ENCODE measurements at places on chromosomes 7 and 10.

DNA sequence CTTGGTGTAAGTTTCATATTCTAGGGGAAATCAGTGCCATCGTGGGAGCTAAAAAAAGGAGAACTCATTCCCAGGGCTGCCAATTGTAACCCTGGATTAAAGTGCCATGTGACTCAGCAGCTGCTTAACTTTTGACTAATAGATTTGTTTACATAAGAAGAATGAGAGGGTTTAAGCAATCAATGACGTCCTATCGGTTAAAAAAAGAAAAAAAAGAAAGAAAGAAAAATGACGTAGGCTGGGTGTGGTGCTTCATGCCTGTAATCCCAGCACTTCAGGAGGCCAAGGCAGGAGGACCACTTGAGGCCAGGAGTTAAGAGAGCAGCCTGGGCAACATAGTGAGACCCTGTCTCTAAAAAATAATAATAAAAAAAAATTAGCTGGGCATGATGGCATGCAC, 116.2 kb upstream of the AFAP1L2 start:
- DNase-seq = no peak

DNA sequence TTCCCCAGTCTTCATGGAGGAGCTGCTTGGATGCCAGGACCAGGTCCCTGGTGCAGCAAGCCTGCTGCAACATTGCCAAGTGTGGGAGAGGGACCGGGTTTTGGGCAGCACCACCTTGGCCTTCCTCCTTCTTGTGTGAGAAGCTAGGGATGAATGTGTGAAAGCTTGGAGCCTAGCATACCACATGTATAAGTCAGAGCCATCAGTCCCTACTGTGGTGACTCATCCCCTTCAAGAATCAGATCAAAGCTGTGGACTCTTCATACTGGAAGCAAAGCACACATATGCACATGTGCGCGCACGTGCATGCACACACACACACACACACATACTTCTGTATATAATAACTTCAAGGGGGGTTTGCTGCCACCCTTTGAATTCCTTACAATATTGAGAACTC, 527.8 kb downstream of the LRMDA start:
- no peak for DNase-seq

GRCh38 chr10:17597386-17597785, 19.8 kb downstream of the HACD1 start:
- no peak for DNase-seq

DNA sequence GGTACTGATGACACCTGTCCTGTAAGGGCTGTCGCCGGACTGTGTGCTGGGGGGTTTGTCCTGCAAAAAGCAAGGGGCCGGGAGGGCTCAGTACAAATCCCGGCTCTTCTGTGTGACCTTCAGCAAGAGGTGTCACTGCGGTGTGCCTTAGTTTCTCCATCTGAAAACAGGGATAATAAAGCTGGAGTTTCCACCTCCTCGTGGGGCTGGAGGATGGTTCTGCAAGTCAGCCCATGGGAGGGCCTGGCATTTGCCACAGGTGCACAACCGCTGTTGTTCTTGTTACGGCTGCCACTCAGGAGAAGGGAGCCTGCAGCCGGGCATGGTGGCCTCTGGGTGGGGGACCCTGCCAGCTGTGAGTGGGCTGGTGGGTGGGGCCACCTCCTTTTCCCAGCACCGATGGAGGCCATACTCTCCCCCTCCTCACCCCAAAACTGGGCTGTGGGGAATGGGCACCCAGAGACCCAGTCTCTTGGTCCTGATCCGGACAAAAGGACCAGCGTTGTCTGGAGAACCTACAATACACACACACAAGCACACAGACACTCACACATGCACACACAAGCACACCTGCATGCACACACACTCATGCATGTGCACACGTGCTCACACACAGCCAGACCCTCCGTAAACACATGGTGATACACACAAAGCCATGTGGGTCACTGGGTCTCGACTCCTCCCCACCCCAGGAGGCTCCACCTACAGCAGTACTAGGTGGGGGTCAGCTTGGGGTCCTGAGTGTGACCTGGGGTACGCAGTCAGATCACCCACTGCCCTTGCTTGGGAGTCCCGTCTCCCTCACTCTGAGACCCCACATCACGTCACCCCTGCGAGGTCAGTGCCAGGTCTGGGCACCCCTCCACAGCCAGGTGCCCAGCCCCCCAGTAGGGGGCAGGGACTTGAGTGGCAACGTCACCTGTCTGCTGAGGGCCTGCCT, 34.1 kb downstream of the ELFN1 start:
- DNase-seq = no peak

GRCh38 chr10:133537546-133538545, 10.7 kb downstream of the CYP2E1 start:
- no peak for DNase-seq

DNA sequence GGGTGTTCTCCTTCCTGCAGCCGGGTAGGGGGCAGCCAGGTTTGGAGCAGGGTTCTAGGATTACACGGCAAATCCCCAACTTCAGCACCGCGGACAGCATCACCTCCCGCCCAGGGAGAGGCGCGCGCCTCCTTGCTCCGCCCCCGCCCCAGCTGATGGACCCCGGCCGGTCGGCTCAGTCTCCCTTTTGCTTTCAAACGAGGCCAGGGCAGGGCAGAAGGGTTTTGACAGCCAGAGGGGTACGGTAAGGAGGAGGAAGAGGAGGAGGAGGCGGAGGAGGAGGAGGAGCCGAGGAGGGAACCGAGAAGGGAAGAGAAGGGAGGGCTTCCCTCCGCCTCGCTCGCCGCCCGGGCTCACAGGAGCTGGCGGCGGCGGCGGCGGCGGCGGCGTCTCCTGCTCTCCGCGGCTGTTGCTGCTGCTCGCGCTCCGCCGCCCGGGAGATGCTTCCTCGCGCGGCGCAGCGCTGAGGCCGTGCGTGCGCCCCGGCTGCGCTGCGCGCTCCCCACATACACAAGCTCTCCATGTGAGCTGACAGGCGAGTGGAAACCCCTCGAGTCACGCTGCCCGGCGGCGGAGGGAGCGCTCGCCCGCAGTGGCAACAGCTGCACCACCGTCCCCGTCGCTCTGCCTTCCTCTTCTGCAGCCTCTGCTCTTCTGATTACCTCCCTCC, 615 bp upstream of the CNTNAP2 start:
- no peak for DNase-seq

GRCh38 chr7:3069771-3070449, 26.2 kb upstream of the CARD11 start:
- DNase-seq = peak; percentile 22

GRCh38 chr7:36311539-36311938, 78.1 kb upstream of the ANLN start:
- no peak for DNase-seq

DNA sequence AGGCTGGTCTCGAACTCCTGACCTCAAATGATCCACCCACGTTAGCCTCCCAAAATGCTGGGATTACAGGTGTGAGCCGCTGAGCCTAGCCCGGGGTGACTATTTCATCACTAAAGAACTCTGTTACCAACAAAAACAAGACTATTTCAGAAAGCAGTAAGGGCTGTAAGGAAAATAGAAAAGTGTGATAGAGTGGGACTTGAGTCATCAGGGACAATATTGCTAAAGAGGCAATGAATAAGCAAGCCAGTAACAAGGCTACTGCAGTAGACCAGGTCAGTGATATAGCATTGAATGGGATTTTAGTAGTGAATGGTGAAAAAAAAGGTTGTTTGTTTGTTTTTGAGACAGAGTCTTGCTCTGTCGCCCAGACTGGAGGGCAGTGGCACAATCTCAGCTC, 51.7 kb downstream of the SVOPL start:
- DNase-seq = no peak

GRCh38 chr7:19275000-19275399, 129.8 kb upstream of the FERD3L start:
- no peak for DNase-seq

DNA sequence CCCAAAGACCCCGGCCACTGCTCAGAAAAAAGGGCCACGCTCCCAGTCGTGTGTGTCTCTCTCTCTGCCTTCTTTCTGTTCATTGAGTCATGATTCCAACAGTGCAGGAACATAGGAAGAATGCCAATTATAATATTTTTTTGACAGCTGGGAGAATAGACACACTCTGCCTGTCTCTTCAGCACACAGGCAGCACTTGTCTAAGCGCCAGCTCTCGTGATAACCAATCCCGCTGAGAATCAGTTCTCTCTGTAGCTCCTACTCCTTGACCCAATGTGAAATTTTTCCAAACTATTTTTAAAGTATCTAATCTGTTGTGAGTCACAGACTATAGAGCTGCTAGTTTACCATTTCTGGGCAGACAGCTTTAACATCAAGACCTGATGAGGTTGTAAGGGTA, 145.7 kb upstream of the RHEB start:
- DNase-seq = no peak

- DNase-seq = peak; percentile 14
Observed at GRCh38 chr7:5776894-5777660, 4.4 kb downstream of the RNF216 start.

GRCh38 chr7:45108863-45109262, 2.6 kb downstream of the TBRG4 start:
- no peak for DNase-seq

GRCh38 chr10:70656489-70656888, 15.8 kb upstream of the ADAMTS14 start:
- DNase-seq = no peak

DNA sequence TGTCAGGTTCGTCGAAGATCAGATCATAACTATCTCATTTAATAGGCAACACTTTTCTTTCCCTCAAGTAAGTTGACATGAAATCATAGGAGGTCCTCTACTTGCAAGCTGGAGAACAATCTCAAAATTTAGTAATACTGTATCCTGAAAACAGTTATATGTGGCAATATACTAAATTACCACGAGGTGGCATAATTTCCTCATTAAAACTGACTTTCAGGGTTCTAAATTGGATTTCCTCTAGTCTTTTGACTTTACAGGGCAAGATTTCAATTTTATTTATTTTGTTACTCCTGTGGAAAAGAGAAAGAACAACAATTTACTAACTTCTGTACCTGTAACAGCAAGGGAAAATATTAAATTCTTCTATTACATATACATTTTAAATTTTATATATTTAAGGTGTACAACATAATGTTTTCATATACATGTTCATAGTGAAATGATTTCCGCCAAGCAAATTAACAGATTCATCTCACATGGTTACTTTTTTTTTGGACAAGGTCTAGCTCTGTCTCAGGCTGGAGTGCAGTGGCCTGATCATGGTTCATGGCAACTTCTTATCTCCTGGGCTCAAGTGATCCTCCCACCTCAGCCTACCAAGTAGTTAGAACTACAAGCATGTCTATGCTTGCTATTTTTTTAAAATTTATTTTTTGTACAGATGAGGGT, 53.4 kb upstream of the CYP2C18 start:
- peak; percentile 41 for DNase-seq

DNA sequence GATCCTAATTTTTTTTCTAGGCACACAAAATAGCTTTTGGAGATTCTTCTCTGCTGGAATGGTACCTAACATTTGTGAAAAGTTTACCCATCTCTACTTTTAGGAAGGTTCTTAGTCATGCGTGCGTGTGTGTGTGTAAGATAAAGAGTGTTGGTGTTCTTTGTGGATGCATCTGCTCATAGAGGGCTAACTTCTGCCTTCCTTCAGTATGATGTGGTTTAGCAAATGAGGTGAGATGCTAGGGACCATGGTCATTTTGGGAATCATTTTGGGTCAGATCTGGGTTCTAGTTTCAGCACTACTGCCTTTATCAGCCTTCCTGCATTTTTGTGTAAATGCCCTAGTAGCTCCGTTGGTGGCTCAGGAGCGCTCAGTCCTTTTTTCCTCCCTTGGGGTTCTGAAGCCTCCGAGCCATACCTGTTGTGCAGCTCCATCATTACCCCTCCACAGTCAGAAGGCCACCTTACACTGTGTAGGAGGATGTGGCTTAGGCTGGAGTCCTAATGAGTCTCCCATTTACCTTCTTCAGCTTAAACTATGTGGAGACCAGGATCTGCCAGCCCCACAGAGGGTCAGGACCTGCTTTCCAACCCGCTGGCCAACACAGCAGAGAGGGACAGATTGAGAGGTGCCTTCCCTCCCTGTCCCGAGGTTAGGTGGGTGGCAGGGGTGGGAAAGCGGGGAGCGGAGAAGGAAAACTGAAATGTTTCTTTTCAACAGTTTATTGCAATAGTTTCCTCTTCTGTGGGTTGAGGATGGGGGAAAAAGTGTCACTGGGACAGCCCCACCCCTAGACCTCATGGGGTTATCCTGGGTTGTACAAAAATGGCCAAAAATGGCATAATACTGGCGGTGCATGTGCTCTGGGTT, 31.2 kb downstream of the TSPAN14 start:
- no peak for DNase-seq

GRCh38 chr7:24884401-24884800, 95.6 kb downstream of the OSBPL3 start:
- no peak for DNase-seq

DNA sequence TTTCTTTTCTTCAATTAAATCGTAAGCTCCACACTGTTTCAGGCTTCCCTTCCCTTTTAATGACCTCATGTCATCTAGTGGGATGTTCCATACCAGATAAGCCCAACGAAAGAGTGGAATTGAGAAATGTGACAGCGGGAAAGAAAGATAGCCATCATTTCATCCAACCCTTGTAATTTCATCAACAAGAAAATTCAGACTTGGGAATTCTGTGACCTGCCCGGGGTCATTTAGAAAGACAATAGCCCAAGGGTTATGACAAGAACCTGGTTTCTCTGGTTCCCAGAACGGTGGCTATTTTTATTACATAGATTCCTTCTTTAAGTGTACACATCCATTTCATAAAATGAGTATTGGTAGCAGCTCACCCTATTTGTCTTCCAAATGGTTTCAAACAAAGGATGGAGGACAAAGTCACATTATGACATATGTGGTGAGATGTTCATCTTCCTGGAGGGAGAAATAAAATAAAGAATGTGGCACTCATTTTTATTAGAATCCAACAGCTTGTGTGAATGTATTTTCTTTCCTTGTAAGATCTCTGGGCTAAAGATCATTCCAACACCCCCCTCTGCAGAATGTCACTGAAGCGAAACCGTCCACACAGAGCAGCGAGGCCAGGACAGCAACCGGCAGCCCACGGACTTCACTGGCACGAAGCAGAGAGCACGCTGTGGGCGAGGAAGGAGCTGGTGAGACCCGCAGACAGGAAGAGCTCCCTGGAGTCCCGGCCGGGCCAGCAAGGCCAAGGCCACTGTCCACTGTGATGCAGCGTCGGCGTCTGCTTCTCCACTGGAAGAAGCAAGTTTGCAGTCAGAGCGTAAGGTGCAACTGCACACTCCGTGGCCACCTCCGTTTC, 199.9 kb downstream of the KLF6 start:
- no peak for DNase-seq

DNA sequence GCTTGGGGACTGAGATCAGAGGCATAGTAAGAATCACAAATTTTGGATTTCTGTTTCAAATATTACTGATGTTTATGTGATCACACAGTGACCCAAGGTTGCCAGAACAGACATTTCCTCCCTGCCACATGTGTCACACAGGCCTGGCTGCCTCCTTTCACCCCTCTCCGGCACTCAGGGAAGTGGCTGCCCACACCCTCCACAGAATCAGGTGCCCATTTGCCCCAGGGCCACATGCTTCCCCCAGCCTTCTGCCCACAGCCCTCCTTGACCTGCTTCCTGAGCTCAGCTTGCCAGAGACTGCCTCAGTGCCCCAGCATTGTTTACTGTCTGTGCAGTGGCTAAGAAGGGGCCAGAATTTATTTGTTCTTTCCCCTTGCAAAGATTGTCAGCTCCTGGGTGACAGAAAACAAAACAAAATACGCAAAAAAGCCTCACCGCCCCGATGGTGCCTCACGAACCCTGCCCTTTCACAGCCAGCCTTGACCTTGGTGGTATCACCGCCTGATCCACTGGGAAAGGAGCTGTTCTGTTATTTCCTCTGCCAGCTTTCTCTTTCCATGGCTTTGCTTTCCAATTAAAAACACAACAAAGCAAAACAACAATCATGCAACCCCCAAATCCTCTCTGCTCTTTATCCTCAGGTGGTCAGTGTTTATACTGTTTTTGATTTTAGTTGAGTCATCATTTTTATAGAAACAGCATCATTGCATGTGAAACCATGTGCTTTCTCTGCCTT, 52.8 kb downstream of the CHN2 start:
- DNase-seq = no peak
